Stomach (tissue), 19 donors: ENCODE measurements at places on chromosomes 1 and 21.

DNA sequence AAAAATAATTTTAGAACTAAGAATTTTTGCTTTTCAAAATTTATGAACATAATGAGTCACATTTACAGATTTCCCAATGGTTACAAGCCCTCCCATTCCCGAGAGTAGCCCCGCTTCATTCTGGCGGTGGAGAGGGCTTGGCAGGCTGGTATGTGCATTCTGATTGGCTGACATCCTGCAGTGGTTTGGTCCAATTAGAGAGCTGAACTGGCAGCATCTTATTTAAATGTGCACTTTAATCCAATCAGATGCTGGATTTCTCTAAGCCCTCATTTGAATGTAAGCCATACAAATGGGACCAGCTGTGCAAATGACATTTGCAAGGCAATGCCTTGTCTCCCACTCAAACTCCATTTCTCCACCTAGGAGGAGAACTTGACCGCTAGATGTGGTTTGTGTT, 18.0 kb upstream of the TRIM17 start:
- DNase-seq = no peak

- no peak for DNase-seq
These were observed 282.3 kb downstream of the USH2A start for GRCh38 chr1:216140730-216141524.

GRCh38 chr1:24897263-24898151, 32.6 kb downstream of the RUNX3 start:
- peak; percentile 11 for DNase-seq

GRCh38 chr1:14403961-14404645, 194.4 kb upstream of the KAZN start:
- DNase-seq = no peak

- no peak for DNase-seq
These were observed 174.3 kb downstream of the DAB1 start for GRCh38 chr1:57249511-57249910.

- DNase-seq = no peak
These were observed 56.4 kb downstream of the CACHD1 start for GRCh38 chr1:64526312-64526711.

DNA sequence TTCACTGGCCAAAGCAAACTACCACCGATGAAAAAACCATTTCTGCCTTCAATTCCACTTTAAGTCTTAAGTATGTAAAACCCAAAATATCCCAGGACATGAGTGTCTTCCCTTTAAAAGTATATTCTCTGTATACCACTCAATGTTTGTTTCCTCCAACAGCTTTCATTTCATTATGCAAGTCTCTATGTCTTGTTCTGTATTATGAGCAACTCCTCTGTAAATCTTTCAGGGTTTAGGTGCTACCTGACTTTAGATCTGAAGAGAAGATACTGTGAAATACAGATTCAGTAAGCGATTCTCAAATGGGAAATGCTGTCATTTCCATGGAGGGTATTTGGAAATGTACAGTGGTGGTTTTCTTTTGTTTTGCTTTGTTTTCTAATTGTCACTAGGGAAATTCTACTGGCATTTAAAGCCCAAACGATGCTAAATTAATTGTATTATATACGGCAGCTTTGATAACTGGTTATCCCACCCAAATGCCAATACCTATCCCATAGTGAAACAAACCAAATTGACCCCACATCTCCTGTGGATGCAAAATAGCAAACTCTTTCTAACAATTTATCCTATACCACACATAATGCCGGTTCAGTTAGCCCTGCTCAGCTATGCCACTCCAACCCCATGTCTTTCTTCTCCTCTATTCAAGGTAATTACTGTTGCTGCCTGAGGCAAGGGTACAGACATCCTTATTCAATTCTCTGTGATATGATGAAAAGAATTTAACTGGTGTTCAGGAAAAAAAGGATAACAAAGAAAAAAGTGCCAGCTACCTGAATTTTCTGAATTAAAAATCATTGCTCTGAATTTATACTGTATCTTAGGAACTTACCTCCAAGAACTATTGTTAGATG, 182.8 kb downstream of the EIF4G3 start:
- no peak for DNase-seq

- DNase-seq = peak; percentile 89
These were observed 6.3 kb upstream of the KYAT3 start for GRCh38 chr1:88998716-88999115.
